ENCODE measurements at places on chromosomes 1 and 21.
A peak's percentile ranks its signal among the peaks of the same experiment; 100 is the strongest.

- DNase-seq, result no peak
Measured at GRCh38 chr1:185601189-185601588, 133.0 kb upstream of the HMCN1 start.

DNA sequence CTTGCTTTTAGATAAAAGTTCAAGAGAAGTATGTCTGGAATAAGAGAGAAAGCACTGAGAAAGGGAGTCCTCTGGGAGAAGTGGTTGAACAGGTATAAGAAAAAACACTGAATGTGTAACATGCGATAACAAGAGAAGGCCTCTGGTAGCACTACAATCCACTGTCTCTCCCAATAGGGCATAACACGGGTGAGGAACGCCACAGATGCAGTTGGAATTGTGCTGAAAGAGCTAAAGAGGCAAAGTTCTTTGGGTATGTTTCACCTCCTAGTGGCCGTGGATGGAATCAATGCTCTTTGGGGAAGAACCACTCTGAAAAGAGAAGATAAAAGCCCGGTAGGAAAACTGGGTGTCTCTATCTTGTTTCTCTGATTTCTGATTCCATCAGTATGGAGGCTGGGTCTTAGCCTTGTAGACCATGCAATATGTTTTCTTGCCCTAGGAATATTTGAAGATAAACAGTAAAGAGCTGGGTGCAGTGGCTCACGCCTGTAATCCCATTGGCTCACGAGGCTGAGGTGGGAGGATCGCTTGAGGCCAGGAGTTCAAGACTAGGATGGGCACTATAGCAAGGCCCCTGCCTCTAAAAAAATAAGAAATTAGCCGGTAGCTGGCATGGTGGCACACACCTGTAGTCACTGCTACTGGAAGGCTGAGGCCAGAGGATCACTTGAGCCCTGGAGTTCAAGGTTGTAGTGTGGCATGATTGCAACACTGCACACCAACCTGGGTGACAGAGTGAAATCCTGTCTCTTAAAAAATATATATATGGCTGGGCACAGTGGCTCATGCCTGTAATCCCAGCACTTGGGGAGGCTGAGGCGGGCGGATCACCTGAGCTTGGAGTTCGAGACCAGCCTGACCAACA, 40.4 kb downstream of the DAP3 start:
- DNase-seq, result no peak

DNA sequence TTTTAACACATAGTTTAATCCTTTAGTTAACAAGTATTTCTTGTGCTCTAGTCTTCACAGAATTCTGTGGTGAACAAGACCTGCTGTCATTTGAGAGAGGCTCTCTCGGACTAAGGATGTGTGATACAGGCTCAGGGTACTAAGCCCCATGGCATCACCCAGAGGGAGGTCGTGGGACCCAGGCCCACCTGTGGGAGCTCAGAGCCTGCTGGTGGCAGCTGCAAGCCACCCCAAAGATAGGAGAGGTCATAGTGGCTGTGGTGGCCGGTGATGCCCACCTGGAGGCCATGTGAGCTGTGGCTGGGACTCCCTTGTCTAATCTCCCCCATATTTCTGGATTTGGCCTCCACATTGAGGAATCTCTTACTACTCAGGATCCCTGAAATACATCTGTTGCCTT, 22.0 kb downstream of the NENF start:
- no peak for DNase-seq

- no peak for DNase-seq
Measured at GRCh38 chr1:29124366-29125236, 898 bp upstream of the TMEM200B start.

GRCh38 chr21:46385846-46386733, 62.1 kb downstream of the PCNT start:
- DNase-seq, result no peak

GRCh38 chr1:56120021-56120420, 459.3 kb downstream of the PLPP3 start:
- DNase-seq, result no peak

GRCh38 chr1:156815961-156816422, 656 bp downstream of the SH2D2A start:
- no peak for DNase-seq

GRCh38 chr1:181396171-181396670, 87.1 kb upstream of the CACNA1E start:
- DNase-seq, result no peak

- DNase-seq, result no peak
Measured at GRCh38 chr1:110242062-110242461, 31.9 kb downstream of the KCNC4 start.

DNA sequence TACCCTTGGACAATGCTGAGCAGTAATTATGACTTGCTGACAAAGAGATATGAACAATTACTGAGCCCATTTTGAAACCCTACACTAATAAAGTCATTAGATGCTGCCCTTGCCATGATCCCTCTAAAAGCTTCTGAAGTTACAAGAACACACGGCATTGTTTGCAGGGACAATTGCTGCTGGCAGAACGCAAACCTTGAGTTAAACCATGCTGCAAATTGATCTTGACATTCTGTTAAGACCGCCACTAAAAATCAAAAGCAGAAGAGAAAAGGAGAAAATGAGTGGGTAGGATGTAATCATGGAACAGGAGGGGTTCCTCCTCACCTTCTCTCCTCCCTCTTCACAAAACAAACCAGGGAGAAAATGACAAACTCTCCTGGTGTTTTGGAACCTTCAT, 136.2 kb upstream of the DMRTA2 start:
- DNase-seq, result peak; percentile 28

DNA sequence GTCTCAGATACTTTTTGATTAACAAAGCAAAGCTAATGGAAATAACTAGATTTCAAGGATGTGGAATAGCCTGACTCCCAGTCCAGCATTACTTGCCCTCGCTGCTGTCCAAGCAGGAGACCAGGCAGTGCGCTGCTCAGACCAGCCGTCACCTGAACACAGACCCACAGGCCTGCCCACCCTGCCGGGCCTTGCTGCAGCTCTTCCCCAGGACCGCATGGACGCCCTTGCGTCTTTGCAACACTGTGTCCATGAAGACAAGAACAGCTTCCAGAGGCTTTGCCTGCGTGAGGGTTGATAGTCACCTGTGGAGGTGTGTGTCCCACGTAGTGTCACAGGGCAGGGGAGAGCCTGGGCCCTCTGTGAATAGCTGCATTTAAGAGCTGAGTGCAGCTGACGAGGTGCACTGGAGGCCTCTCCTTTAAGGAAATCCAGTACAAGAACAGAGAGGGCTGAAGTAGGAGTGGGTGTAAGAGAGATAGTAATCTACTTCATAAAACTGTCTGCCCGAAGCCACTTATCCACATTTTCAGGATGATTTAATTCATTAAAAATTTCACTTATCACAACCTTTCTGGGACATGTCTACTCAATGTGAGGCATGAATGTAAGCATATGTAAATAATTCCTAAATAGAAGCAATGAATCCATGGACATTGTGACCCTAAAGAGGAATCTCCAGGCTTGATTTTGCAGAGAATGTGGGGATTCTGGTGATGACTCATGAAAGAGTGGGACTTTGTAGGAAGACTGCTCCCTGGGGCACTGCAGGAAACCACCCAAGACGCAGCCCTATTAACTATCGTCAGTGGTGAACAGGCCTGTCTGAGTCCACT, 176.2 kb upstream of the RAB4A start:
- no peak for DNase-seq

GRCh38 chr1:240152611-240153297, 61.1 kb downstream of the FMN2 start:
- DNase-seq, result no peak

- no peak for DNase-seq
Measured at GRCh38 chr1:226082959-226083301, 20.4 kb downstream of the H3-3A start.

DNA sequence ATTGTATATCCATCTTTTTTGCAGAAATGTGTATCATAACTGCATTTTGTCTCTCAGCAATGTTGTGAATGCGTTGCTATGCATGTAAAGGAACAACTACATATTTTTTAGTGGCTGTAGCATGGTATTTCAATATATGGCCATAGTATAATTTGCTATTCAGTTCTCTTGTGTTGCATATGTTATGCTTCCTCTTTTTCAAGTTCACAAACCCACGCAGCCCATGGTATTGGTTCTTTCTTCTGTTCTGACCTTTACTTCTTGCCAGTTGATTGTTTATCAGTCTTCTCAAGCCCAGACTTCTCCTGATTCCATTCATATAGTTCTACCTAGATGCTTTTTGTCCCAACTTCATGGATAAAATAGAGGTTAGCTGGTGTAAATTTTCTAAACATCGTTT, 6.1 kb downstream of the SLC22A15 start:
- no peak for DNase-seq

DNA sequence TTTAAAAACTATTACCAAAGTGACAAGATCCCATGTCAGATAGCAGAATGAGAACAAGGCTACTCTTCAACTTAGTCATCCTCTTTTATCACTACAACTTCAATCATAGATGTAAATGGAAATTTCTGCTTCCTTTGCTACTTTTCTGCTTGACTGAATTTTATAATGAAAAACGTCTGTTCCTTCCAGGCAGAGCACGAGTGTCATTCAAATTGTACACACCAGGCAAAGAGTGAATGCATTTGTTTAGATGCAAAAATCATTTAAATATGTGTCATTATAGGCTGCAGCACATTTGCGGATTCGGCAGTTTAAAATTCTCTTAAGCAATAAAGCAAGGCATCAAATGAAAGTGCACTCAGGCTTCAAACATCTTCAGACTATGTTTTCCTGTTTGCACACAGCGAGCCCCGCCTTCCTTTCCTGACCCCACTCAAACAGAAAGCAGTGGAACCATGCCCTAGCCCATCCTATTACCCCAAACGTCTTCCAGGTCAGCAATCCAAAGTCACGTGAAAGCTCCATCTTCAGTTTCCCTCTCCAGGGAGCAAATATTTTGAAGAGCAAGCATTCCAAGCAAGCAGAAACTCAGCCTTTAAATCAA, 99.6 kb downstream of the APP start:
- no peak for DNase-seq

GRCh38 chr1:156608036-156608674, 6.9 kb upstream of the GPATCH4 start:
- DNase-seq, result peak; percentile 21

GRCh38 chr1:225462429-225462713, 34.5 kb upstream of the LBR start:
- no peak for DNase-seq

GRCh38 chr1:1529936-1530335, 10.5 kb downstream of the TMEM240 start:
- DNase-seq, result no peak

DNA sequence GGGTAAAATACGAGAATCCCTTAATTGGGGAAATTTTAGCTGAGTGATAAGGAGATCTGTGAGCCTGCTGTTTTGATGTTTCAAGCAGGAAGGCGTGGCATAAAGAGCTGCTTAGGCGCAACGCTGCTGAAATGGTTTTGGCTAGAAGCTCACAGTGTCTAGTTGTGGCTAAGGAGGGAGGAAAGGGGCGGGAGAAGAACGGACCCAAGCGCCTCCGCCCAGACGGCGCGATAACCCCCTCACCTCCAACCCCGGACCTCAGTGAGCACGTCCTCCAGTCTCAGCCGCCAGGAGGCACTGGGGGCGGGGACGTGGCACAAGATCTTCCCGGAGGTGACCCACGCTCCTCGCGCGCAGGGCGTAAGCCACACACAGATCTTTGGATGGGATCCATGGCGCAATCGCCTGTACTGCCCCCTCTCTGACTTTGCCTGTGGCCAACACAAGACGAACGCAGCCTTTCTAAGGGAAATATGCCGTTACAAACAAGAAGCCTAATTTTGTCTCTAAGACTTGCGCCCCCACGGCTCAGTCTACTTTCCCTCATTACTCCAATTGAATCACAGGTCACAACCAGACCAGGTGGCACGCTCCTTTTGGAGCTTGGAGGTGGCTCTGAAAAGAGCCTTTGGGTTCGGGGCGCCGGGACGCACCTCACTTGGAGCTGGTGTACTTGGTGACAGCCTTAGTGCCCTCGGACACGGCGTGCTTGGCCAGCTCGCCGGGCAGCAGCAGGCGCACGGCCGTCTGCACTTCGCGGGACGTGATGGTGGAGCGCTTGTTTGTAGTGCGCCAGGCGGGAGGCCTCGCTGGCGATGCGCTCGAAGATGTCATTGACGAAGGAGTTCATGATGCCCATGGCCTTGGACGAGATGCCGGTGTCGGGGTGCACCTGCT, 23.4 kb upstream of the RNF187 start:
- no peak for DNase-seq

- no peak for DNase-seq
Measured at GRCh38 chr1:117670976-117671780, 65.3 kb downstream of the TENT5C start.

GRCh38 chr1:208432346-208432745, 188.2 kb upstream of the PLXNA2 start:
- DNase-seq, result no peak

- no peak for DNase-seq
Measured at GRCh38 chr1:32339363-32339978, 3.4 kb upstream of the MARCKSL1 start.

- DNase-seq, result no peak
Measured at GRCh38 chr1:63882048-63882704, 108.4 kb downstream of the ROR1 start.

DNA sequence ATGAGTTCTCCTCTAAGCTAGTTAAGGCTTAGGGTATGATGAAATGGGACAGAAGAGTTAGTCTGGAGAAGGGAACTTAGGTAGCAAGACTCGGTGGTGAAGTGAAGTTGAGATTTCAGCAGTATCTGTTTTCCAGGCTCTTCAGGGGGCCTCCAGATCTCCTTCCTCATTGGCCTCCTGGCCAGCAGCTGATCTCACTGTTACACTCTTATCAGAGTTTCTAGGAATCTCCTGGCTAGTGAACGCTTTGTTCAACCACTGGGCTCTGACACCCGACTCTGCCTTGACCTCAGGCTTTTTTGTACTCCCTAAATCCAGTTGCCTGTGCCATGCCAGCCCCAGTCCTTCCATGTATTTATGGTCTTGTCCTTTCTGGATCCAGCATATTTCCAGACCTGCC, 311.0 kb downstream of the ASTN1 start:
- DNase-seq, result no peak

- DNase-seq, result no peak
Measured at GRCh38 chr21:31901315-31901714, 28.5 kb downstream of the HUNK start.

GRCh38 chr21:29501451-29501850, 202.7 kb downstream of the BACH1 start:
- no peak for DNase-seq

- DNase-seq, result no peak
Measured at GRCh38 chr1:2554621-2555387, 1.4 kb upstream of the TNFRSF14 start.

- no peak for DNase-seq
Measured at GRCh38 chr1:182092336-182092735, 30.8 kb upstream of the ZNF648 start.

DNA sequence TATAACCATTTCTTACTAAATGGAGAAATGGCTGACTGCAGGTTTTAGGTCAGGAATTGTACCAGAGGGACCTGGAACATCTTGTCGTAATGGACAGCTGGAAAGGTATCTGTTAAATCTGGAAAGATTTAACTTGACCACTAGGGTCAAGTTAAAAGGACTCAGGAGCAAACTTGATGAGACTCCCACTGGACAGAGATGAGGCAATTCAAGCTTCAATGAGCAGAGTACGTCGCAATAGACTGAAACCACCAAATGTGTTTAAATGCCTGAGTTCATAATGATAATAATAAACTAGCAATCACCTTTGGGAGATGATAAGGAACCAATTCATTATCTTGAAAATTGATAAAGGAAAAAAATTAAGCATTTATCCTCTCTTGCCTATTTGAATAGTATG, 8.7 kb downstream of the IFNLR1 start:
- DNase-seq, result no peak

GRCh38 chr1:173581383-173582079, 21.3 kb downstream of the SLC9C2 start:
- DNase-seq, result no peak

Measured in NCI-H1417 treated with DMSO at 0.1 percent for 48 hours (cell line).